ENCODE measurements at places on chromosomes 5 and 9.

- peak; percentile 27 for DNase-seq
Measured at GRCh38 chr5:115838885-115839518, 2.4 kb downstream of the ATG12 start.

DNA sequence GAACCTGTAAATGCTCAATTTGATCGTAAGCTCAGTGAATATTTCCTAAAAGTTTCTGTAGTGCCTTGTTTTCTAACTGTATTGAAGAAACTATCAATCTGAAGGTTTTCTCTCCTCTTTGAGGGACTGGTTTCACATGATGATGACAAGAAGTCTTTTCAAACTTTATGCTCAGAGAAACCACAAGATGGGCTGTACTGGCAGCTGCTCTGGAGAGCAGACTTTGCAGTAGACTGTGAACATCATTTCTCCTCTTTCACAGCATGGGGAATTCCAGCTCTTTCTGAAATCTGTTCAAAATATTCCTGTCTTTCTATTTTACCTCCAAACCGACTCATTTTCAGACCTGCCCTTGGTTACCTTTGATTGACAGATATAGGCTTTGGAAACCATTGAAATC is 194.4 kb downstream of the IZUMO3 start:
- DNase-seq, result no peak

DNA sequence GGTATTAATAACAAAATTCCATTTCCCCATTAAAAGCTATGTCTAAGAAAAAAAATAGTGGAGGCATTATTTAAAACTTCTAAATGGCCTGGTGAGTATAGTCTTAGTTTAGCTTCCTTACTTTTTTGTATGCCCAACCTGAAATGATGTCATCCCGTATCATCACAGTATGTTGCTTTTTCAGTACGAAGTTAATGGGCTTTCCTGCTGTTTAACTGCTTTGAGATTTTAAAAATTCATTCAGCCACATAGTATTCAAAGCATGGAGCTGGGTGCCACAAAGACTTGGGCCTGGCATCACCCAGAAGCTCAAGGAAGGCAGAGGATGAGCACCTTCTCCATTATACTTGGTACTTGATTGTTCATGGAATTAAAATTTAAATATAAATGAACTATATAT is 7.4 kb downstream of the F2RL2 start:
- DNase-seq, result no peak

DNA sequence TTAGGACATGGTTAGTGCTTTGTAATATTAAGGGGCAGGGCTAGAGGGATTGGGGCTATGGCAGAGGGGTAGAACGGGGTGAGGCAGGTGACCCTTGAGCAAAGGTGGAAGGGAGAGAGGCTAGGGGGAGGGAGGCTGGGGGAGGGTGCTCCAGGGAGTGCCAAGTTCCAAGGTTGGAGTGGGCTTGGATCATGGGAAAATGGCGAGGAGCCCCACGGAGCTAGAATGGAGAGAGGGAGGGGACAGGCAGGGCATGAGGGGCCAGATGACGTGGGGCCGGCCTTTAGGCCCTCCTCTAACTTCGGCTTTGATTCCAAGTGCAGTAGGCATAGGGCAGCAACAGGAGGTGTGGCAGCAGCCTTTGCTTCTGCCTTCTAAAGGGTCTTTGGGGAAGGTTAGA is 171.8 kb upstream of the PANK3 start:
- no peak for DNase-seq

GRCh38 chr5:79990205-79990597 is 861 bp downstream of the MTX3 start:
- no peak for DNase-seq

GRCh38 chr9:26271495-26272122 is 593.4 kb upstream of the TUSC1 start:
- peak; percentile 7 for DNase-seq

DNA sequence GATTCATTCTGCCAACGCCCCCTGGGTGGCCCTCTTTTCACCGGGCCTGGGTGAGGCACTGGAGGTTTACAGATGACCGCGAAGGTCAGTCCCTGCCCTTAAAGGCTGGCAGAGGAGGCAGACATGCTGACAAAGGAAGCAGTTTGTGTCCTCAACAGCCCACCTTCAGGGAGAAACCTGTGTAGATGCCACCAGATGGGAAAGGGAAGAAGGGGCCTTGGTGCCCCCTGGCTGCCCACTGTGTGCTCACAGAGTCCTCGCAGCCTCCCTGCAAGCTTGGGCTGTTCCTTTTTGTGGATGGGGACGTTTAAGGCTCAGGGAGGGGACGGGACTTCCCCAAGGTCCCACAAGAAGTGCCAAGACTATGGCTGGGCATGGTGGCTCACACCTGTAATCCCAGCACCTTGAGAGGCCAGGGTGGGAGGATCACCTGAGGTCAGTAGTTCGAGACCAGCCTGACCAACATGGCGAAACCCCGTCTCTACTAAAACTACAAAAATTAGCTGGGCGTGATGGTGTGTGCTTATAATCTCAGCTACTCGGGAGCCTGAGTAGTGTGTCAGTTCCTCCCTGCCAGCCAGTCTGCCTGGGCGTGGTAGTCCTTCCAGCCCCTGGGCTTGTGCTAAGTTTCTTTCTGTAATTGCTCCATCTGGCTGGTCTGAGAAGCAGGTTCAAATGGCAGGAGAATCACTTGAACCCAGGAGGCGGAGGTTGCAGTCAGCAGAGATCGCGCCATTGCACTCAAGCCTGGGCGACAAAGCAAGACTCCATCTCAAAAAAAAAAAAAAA is 36.2 kb downstream of the NEK6 start:
- no peak for DNase-seq

DNA sequence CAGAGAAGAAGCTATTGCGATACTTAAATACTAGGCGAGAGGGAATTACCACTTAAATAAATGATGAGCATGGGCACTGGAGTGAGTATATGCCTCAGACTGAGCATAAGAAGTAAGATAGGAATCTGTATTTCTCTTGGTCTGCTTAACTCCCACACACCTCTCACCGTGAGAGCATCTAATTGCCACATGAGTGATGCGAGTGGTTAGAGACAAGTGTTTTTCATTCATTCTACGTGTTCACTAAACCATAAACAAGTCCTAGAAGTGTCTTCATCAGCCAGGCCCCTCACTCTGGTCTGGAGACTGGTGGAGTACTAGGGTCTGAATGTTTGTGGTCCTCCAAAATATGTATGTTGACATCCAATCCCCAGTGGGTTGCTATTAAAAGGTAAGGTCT is 150.2 kb upstream of the SLC12A2 start:
- DNase-seq, result no peak

DNA sequence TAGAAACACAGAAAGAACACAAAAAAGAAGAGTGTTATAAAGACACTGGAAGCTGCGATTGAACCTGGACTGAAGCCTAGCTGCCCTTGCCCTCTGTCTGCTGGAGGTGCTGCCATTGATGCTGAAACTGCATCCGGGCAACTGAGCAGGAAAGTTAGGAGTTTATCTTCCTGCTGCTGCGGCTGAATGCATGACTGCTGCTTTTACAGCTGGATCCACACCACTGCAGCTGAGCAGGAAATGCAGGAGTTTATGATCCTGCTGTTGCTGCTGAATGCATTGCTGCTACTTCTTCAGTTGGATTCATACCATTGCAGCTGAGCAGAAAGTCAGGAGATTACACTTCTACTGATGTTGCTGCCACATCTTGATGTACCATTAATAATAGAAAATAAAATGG is 21.8 kb upstream of the JAKMIP2 start:
- DNase-seq, result peak; percentile 24

DNA sequence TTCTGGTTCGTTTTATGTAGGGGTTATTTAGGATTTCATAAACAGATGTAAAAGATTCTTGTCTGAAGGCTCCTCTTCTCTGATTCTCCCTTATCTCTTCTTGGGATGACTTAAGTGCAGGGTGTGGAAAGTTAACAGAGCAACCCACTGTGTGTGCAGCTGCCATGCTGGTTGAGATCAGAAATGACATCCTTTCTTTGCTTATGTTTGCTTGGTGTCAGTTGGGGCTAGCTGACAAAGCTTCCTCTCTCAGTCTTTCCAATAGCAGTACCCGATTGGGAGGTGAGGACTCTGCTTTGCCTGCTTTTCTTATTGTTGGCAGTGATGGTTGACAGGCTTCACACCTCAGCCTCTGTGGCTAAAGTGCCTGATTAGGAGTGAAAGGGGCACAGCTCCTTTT is 26.5 kb downstream of the OGN start:
- peak; percentile 80 for DNase-seq

DNA sequence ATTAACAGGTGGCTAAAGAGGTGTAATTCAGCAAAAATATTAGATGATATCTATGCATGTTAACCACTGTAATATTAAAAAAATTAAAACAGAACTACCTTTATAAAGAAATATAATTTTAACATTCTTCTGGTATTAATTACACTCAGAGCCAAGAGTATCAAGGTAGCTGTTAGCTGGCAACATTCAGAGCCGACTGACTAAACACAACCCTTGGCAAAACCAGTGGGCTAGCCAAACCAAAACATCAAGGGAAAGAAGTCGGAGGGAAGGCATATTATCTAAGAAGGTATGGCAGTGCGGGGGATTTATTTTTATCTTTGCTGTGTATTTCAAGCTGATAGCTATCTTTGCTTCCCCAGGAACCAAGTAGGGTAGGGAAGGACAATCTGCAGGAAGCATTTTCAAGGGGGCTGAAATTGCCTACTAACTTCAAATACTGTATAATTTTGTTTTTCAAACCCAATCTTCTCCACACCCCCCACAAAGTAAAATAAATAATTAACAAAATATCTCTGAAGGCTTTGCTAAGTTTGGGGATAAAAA is 24.0 kb downstream of the ELL2 start:
- DNase-seq, result no peak

DNA sequence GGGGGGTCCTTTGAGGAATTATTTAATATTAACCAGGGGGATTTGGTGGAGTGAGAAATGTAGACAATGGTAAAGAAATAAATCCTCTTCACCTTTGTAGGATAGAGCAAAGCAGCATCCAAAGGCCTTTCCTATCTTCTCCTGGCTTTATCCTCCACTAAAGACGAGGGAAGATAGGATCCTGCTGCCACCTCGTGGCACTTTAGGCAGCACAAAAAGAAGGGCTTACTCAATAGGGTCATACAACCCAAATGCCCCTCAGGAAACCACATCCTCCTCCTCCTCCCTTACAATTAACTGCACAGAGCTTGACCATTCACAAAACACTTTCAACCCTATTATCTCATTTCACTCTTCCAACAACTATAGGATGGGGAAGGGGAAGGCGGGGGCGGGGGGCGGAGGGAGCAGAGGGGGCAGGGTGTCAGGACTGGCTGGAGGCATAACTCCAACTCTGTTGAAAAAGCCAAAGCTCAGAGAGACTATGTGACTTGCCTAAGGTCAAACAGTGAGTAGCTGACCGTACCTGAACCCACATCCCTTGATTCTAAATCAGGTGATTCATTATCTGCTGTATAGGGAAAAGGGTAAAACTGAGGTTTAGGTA is 45.4 kb upstream of the MYOT start:
- peak; percentile 14 for DNase-seq

DNA sequence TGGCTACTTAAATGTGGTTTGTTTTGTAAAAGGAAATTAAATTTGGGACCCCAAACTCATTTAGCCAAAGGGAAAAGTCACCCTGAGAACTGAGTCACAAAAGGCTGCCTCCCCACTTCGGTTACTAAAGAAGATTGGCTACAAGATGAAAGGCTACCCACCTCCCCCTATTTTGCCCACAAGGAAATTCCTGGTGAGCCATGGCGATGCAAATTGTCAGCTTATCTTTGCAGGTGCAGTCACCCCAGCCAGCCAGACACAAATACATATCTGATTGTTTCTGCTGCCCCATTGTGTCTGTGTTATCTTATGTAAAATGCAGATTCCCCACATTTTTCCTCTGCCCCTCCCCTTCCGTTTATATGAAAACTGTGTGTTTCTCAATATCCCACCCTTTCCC is 8.9 kb downstream of the PAEP start:
- DNase-seq, result no peak

- no peak for DNase-seq
Measured at GRCh38 chr9:90658783-90659182, 16.2 kb upstream of the DIRAS2 start.

DNA sequence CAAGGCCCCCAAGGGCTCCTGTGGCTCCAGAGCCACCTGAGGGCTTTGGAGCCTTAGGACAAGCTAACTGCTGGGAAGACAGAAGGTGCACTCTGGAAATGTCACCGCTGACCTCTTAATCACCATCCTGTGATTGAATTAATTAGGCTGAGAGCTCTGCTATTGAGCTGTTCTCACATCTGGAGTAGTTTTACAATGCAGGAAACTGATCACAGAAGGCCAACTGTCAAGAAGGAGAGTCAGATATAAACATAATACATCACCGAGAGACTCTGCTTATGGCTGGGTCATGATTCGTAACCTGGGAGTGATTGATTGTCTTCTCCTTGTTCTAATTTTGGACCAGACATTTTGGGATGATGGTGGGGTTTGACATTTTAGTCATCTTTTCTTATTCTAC is 226.1 kb downstream of the SLIT3 start:
- DNase-seq, result no peak

Data from NCI-H146 (cell line).